ENCODE measurements at places on chromosomes 12 and 14.
A peak's percentile ranks its signal among the peaks of the same experiment; 100 is the strongest.

GRCh38 chr14:90489306-90489705 is 92.5 kb downstream of the CALM1 start:
- DNase-seq: no peak

DNA sequence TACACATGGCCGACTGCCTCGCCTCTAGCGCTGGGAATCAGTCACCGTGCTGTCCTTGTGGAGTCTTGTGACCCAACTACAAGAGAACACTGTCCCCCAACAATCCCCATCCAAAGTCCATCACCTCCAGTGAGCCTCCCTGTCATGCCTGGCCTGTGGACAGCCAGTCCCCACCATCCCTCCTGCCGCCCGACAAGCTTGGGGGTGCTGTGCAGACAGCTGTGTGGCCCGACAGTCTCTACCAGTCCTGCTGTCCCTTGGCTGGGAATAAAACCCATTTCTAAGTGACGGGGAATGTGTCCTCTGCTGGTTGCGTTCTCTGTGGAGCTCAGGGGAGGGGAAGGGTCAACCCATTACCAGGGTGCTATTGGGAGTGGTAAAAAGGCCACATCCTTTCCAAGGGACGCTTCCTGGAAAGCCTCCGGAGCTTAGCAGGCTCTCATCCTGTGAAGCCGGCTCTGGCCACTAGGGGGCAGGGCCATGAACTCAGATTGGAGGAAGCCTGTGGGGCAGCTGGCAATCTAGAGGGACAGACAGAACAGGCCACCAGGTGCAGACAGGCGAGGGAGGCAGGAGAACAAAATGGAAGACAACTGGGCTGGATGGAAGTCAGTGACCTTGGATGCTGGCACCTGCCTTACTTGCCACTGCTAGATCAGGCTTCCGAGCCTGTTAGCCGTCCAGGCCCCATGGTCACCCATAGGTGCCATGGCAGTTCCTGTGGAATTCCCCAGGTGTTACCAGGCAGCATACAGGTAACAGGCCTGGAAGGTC is 12.0 kb upstream of the BLTP3B start:
- peak; percentile 86 for DNase-seq

- DNase-seq: peak; percentile 48
Measured at GRCh38 chr14:88204221-88204620, 118.8 kb downstream of the KCNK10 start.

- no peak for DNase-seq
Measured at GRCh38 chr14:88852632-88853031, 28.2 kb downstream of the TTC8 start.

GRCh38 chr14:58280954-58281787 is 17.2 kb upstream of the ARID4A start:
- DNase-seq: peak; percentile 49

- peak; percentile 79 for DNase-seq
Measured at GRCh38 chr14:66228267-66228970, 257.8 kb upstream of the CCDC196 start.
